Ovary (tissue), 10 donors: ENCODE measurements at places on chromosomes 11 and 22. TPM values are rescaled to one million over a fixed set of nuclear protein-coding genes. Genes with fewer than 3 reads are reported as not detected.

The GGTLC2 gene
- total RNA-seq: not detected

The DNAJB7 gene
- total RNA-seq: not detected

The NECTIN1 gene
- 1.5 TPM for total RNA-seq

The PRG3 gene
- not detected for total RNA-seq

The CDON gene
- 151 TPM for total RNA-seq

The C22orf15 gene
- total RNA-seq: 1.6 TPM

The CYB5R2 gene
- total RNA-seq: 27.9 TPM

The LARGE2 gene
- 3.2 TPM for total RNA-seq

The LMNTD2 gene
- 7.6 TPM for total RNA-seq

The GPHA2 gene
- 0.45 TPM for total RNA-seq

The OR51E2 gene
- total RNA-seq: 0.18 TPM
